Natural killer cell treated with Interleukin-12 subunit alpha and Interleukin-12 subunit beta and Interleukin-15 and Interleukin-18, amount 100 ng/mL, for 72 hours (primary cell): ENCODE measurements at places on chromosomes 2 and 18. TPM values are rescaled to one million over a fixed set of nuclear protein-coding genes. Genes with fewer than 3 reads are reported as not detected.

- DNase-seq = no peak
These were observed 39.6 kb downstream of the LHCGR start for GRCh38 chr2:48715956-48716355.

DNA sequence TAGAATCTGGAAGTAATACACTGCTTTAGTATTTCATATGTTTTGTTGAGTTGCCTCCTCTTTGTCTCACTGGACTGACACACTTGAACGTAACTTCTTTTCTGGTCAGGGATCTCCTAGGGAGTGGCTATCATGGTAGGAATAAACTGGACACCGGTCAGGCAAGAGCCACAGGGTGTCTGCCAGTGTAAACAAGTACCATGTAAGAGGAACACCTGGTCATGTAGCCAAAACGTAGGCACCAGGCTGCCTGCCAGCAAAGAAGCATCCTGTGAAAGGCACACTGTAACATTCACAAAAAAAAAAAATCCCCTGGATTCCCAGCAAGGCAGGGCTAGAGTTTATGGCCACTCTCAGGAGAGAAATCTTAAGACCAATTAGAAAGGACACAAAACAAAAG is 372.8 kb upstream of the RND3 start:
- no peak for DNase-seq

DNA sequence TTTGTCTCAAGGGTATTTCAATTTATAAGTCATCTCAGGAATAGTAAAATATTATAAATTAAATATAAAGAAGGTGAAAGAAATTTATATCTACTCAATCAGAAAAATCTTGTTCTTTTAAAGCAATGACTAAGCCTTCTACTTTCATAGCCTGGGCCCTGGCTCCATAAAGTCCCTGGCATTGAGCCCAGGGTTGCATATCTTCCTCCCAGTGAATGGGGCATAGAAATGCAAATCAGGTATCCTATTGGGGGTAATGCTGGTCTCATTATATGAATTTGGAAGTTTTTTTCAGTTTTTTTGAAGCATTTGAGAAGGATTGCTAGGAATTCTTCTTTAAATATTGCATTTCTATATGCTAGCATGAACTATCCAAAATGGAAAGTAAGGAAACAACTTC is 73.9 kb upstream of the MC2R start:
- DNase-seq = no peak

Gene CCDC85A
- not detected for total RNA-seq

Gene ZDBF2
- total RNA-seq = 6.0 TPM

- DNase-seq = no peak
These were observed 64.0 kb upstream of the SLC14A2 start for GRCh38 chr18:45551142-45551815.

- no peak for DNase-seq
These were observed 57.3 kb downstream of the SH3BP4 start for GRCh38 chr2:235009081-235009480.

GRCh38 chr2:40436093-40436475 is 15.8 kb downstream of the SLC8A1 start:
- no peak for DNase-seq

Gene TUBB8B
- total RNA-seq = not detected

Gene CEP192
- total RNA-seq = 32.2 TPM

DNA sequence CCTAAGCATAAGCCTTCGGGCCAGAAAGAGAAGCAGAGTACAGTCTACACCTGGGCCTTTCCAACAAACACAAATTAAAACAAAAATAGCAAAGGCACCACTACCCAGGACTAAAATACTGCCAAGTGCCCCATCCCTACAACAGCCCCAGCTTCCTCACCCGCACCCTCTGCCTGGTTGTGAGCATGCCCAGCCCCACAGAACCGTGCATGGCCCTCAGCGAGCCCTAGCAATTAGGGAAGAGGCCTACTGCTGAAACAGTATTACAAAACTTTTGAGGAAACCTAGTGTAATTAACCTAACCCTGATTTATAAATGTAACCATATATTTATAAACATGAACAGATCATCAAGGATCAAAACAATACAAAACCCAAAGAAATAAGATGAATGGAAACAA is 44.2 kb downstream of the FARSB start:
- DNase-seq = no peak

DNA sequence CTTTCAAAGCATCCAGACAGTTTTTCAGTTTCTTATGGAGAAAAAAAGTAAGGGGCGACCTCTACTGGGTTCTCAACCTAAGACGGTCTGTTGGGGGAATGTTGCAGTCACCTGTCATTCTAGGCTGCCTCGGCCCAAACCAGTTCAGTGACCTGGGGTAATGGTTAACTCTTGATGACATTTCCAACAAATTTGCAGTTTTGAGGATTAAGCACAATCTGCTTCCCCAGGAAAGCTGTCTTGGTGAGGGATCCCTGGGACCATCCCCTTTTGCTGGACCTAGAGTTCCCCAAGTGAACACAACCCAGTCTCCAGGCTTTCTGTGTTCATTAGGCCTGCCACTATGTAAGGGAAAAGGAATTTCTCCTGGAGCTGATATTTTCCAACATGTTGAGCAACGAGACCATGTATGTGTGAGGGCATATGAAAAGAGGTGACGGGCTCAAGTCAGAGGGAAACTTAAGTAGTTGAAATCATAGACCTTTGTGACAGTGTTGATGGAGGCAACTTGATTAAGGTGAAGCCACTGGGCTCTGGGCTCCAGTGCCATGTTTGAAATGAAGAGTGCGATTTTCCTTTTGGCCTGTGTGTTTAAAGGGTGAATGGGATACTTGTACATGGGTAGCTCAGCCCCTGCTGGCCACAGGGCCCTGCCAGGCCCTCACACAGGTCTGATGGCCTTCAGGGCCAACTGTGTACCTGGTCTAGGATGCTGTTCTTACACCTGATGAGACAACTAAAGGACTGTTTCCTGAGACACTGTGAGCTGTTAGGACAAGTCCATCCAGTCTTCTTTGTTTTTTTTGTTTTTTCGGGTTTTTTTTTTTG is 27.0 kb downstream of the FOSL2 start:
- no peak for DNase-seq

Gene TRIM54
- 0.33 TPM for total RNA-seq

DNA sequence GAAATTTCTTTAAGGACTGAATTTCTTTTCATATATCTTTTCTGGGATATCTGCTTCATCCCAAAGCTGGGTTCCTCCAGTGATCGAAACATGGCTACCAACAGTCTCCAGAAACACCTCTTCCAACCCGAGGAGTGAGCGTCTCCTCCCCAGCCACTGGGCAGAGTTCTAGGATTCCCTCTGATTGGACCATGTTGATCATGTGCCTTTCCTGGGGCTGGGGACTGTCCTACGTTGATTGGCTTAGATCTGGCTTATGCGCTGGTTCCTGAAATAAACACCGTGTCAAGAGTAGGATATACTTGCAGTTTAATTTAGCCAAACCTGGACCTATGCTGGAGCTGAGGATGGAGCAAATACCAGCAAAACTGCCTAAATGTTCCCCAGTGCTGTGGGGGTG is 55.5 kb upstream of the SLC16A14 start:
- no peak for DNase-seq

- no peak for DNase-seq
These were observed 144.2 kb upstream of the DLGAP1 start for GRCh38 chr18:4599312-4599711.

Gene MPV17
- 92.4 TPM for total RNA-seq

- DNase-seq = no peak
These were observed 1.3 kb downstream of the LRRTM4 start for GRCh38 chr2:77520641-77521547.

DNA sequence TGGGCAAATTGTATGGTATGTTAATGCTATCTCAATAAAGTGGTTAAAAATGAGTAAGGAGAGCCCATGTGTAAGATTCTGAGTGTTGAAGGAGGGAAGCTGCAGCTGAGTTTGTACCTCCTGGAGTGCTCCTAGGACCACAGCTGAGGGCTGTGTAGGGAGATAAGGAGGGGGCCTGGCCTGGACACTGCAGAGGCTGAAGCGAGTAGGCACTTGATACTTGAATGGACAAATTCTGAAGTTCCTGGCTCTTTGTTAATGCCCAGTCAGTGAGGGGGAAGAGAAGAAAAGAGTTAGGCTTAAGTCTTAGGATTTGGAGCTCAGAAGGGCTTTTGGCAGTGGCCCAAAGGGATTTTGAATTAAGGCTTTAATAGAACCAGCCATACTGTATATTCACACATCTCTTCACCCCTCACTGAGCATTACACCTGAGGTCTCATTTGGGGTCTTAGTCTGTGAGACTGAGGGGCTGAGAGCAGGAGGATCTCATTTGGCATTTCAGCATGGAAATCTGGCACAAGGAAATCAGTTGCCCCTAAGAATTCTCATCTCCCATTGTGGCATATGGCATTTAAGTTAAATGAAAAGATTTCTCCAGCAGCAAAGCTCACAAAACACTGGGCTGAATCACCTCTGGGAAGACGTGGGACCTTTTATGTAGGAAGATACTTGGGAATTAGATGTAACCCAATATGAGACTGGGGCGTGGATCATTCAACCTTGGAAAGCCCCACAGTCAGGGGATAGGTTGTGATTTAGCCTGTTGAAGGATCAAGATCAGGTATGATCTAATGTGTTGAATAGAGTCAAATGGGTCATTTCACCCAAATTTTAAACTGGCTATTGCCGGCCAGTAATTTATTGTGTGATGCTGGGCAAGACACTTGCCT is 46.8 kb downstream of the LIPG start:
- DNase-seq = no peak

- peak; percentile 31 for DNase-seq
These were observed 175.1 kb downstream of the ZFP36L2 start for GRCh38 chr2:43051338-43051737.

- no peak for DNase-seq
These were observed 27.7 kb downstream of the LAMA3 start for GRCh38 chr18:23716966-23717365.

GRCh38 chr2:27076323-27076722 is 2.1 kb upstream of the EMILIN1 start:
- no peak for DNase-seq

Gene KCNF1
- total RNA-seq = not detected

Gene CD28
- 3.2 TPM for total RNA-seq

DNA sequence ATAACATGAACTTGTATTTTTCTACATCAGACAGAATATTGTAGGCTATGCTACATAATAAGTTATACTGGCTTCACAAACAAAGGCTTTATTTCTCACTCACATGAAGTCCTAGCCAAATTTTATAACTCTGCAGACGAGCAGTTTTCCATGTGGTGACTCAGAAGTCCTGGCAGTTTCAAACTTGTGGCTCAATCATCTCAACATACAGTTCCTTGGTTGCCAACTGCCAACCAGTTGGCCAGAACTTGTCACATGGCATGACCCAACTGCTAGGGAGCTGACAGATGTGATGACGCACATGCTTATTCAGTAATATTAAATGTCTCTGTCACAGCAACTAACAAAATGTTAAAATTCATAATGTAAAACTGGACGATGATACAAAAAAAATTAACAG is 63.8 kb upstream of the ZC3H15 start:
- no peak for DNase-seq

Gene CEBPZOS
- 37.9 TPM for total RNA-seq

Gene CD226
- 153 TPM for total RNA-seq

GRCh38 chr2:54422072-54422581 is 34.0 kb upstream of the SPTBN1 start:
- peak; percentile 71 for DNase-seq
